Effector memory CD8-positive, alpha-beta T cell (primary cell): ENCODE measurements at places on chromosomes 1 and 21.
A peak's percentile ranks its signal among the peaks of the same experiment; 100 is the strongest.

DNA sequence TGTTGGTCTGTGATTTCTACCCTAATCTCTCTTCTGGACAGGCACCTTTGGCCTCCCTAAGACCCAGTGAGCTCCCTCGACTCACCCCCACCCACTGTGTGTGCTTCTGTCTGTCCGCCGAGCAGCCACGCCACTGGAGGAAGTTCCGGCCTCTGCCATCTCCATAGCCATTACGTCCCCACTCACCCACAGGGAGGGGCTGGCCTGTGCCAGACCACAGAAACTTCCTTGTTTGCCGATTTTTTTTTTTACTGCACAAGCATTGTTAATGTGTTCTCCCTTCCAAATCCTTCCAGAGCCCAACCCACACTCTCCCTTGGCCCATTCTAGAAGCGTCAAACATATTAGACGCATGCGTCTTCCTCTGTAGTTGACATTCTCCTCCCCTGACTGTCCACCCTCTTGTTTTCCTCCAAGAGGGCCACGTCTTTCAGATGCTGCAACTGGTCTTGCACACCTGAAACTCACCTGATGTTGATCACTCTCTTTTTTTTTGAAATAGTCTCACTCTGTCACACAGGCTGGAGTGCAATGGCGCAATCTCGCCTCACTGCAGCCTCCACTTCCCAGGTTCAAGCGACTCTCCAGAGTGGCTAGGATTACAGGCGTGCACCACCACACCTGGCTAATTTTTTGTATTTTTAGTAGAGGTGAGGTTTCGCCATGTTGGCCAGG, 72.3 kb downstream of the EVA1C start:
- DNase-seq: no peak

DNA sequence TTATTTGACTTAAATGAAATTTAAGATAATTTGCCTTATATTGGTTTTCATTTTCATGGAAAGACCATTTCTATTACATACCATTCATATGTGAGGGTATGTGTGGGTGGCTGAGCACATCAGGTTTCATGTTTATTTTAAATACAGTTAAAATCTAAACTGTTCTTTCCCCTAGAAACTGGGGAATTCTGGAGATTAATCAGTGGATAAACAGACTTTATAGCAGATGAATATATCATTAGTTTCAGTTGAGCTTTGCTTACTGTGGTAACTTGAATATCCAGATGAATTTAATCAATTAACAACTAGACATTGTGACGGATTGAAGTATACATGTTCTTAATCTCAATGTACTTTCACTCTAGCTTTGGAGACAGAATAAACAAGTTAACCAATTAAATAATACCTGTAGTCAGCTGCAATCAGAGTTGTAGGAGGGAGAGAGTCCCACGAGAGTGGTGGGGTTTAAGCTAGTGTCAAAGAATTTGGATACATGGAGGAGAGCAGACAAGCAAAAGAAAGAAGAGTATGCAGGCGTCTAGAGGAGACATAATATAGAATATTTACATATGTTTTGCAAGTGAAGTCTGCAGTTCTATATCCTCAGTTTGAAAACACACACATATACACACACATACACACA, 97.6 kb downstream of the PDE4B start:
- DNase-seq: no peak

DNA sequence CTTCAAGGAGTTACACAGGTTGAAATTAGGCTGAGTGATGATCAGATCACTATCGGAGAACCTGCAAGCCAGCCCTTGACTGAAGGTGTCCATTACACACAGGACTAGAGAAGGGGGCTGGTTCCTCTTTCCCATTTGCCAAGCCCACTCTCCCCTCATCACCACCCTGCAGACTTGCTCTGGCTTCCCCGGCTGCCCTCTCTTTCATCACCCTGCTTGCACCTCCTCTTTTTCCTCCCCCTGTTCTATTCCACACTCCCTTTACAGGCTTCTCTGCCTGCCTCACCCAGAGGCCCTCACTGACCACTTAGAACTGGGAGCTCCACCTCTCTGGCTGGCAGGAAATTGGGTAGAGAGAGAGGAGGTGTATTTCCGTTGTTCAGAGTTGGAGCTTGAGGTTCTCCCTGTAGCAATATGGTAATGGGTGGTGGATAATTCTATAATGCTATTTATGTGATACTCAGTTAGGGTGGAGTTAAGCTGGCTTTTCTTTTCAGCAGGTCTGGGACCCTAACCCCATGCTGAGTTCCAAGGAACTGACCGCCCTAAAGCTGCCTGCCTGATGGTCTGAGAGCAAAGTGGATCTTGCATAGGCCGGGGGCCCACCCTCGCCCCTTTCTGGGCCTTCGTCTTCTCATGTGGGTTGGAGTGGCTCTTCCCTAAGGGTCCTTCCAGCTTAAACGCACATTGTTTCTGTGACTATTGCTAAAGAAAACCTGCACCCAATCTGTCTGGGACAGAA, 111.8 kb upstream of the ADAR start:
- DNase-seq: no peak

GRCh38 chr1:235408503-235408960, 41.3 kb downstream of the TBCE start:
- no peak for DNase-seq

DNA sequence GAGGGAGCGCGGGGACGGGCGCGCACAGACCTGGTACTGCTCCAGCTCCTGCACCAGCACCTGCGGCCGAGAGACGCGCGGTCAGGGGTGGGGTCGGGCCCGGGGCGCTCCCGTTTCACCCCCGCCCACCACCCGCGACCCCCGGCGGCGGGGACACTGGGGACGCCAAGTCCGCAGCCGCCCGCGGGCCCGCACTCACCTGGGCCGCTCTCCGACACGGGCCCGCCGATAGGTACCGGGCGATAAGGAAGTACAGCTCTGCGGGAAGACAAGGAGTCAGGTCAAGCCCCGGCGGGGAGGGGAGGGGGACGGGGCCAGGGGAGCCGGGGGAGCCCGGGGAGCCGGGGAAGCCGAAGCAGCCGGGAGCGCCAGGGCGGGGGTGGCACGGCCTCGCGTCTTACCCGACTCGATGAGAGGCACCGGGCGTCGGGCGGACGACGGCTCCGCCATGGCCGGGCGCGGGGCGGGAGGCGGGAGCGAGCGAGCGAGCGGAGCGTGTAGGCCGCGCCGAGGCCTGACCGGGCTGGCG, 326 bp downstream of the BRWD1 start:
- DNase-seq: no peak

DNA sequence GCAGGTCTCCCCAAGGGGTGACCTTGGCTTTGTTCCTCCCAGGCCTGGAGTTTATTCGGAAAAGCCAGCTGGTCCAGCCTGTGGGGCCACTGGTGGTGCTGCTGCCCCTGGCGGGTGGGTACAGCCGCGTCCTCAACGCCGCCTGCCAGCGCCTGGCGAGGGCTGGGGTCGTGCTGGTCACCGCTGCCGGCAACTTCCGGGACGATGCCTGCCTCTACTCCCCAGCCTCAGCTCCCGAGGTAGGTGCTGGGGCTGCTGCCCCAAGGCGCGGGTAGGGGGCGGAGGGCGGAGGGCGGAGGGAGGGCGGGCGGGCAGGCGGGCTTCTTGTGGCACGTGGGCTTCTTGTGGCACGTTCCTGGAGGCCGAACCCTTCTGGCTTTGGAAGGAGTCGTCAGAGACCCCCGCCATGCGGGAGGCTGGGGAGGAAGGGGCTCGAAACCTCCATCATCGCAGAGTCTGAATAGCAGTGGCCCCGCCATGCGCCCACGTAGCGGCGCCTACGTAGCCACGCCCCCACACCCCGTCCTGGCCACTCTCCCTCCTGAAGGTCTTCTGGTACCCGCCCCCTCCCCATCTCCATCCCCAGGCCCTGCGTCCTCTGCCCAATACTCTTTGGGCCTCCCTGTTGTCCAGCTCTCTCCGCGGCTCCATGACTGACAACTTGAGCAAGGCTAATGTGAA, 16.7 kb downstream of the PCSK9 start:
- DNase-seq: no peak

GRCh38 chr1:184389446-184389845, 2.6 kb downstream of the C1orf21 start:
- no peak for DNase-seq

- no peak for DNase-seq
Observed at GRCh38 chr1:182120411-182121258, 59.1 kb upstream of the ZNF648 start.

DNA sequence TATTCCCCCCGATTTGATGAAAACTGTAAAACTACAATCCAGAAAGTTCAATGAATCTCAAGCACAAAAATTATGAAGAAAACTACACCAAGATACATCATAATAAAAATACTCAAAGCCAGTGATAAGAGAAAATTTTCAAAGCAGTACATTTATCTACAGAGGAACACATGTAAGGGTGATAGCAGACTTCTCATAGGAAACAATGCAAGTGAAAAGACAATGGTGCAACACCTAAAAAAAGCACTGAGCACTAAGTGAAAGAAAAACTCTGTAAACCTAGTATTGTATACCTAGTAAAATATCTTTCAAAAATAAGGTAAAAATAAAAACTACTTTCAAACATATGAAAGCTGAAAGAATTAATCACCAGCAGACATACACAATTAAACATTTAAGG, 76.1 kb upstream of the IRF2BP2 start:
- no peak for DNase-seq

- no peak for DNase-seq
Observed at GRCh38 chr1:18936814-18937481, 19.5 kb downstream of the IFFO2 start.

- no peak for DNase-seq
Observed at GRCh38 chr1:43238085-43238484, 31.7 kb upstream of the TMEM125 start.

- DNase-seq: no peak
Observed at GRCh38 chr1:199002661-199003060, 363.8 kb downstream of the PTPRC start.

GRCh38 chr1:5811419-5811818, 180.8 kb downstream of the NPHP4 start:
- DNase-seq: no peak

GRCh38 chr1:81730881-81731280, 69.9 kb upstream of the ADGRL2 start:
- DNase-seq: no peak

- no peak for DNase-seq
Observed at GRCh38 chr1:50970931-50971582, 1.0 kb downstream of the CDKN2C start.

GRCh38 chr1:42922687-42923366, 35.8 kb downstream of the SLC2A1 start:
- peak; percentile 55 for DNase-seq

DNA sequence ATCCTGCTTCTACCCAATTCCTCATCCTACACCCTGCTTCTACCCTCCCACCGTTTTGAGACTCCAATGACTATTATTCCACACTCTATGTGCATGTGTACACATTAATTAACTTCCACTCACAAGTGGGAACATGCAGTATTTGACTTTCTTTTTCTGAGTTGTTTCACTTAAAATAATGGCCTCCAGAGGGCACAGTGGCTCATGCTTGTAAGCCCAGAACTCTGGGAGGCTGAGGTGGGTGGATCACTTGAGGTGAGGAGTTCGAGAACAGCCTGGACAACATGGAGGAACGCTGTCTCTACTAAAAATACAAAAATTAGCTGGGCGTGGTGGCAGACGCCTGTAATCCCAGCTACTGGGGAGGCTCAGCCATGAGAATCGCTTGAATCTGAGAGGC, 464.8 kb downstream of the PTBP2 start:
- no peak for DNase-seq

DNA sequence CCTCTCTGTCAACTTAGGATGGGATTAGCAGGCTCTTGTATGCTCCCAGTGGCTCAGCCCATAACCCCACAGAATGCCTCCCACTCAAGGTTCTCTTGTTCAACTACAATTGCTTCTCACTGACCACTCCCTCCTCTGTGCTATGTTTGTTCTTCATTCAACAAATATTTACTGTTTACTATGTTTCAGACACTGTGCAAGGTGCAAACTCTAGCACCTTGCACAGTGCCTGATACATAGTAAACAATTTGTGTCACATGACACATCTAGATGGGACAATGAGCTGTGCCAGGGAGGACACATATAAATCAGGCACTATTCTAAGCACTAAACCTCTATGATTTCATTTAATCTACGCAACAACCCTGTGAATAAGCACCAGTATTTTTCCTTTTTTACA, 15.4 kb downstream of the ATP1A2 start:
- no peak for DNase-seq

DNA sequence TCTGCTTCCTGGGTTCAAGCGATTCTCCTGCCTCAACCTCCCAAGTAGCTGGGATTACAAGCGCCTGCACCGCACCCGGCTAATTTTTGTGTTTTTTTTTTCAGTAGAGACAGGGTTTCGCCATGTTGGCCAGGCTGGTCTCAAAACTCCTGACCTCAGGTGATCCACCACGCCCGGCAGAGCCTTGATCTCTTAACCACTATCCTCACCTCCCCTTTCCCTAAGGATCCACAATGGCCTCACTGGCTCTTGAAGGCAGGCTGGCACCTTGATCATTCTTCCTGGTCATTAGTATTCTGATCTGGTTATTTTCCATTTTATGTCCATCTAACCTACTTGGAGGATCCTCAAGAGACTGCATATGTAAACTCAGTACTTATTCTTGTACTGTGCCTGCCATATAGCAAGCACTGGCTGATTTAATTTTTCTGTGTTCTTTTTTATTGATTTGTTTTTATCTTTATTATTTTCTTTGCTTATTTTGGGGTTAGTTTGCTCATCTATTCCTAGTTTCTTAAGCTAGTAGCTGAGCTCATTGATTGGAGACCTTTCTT, 6.3 kb downstream of the RCC1 start:
- no peak for DNase-seq

DNA sequence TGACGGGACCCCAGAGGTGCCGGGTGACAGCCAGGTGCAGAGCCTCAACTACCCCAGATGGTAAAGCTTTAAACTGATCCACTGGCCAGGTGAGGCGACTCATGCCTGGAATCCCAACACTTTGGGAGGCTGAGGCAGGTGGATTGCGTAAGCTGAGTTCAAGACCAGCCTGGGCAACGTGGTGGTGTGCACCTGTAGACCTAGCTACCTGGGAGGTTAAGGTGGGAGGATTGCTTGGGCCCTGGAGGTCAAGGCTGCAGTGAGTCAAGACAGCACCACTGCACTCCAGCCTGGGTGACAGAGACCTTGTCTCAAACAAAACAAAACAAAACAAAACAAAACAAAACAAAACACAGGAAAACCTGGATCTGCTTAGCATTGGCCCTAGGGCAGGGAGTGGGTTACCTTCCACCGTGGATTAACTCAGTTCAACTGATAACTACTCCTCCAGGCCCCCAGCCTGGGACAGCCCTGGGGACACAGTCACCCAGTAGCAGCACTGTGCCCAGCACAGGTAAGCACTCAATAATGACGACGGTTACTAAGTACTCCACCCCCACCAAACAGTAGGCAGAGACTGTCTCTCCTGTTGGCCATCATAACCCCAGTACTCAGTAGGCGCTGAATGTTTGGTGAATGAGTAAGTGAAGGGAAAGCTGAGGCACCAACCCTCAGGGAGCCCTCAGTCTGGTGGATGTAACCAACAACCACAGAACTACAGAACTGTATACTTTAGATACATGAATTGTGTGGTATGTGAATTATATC, 21.6 kb downstream of the SLC66A1 start:
- no peak for DNase-seq

DNA sequence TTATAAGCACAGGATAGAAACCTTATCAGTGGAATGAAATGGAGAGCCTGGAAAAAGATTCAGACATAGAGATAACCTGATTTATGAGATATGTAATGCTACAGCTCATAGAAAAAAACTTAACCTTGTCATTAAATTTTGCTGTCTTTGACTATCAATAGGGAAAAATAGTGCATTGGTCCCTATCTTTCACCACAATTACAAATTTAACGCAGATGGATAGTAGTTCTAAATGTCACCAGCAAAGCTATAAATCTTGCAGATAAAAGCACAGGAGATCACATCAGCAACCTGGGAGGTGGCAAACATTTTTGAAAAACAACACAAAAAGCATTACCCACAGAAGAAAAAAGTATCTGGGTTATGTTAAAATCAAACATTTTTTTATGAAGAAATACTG, 831.6 kb downstream of the BRINP3 start:
- DNase-seq: no peak

GRCh38 chr1:231013391-231014015, 26.6 kb downstream of the FAM89A start:
- no peak for DNase-seq
